Activated naive CD8-positive, alpha-beta T cell treated with anti-CD3 and anti-CD28 coated beads for 36 hours (primary cell): ENCODE measurements at places on chromosomes 3 and 15.

DNA sequence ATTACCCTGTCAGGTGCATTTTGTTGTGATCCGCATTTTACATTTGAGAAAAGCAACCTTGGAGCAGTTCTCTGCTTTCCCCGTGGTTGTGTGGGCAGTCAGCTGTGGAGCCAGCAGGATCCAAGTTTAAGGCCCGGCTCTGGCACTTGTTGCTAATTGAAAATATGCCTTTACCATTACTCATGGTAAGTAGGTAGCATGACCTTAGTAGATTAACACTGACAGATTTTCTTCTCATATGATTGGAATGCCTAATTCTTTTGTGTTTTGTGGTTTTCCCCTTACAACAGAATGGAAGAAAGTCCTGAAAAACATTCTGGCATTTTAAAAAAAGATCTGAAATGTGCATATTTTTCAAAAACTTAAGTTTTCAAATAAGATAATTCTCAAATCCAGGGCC is 246.5 kb upstream of the LRRN1 start:
- no peak for DNase-seq

GRCh38 chr3:161915418-161915750 is 418.8 kb downstream of the OTOL1 start:
- no peak for DNase-seq

DNA sequence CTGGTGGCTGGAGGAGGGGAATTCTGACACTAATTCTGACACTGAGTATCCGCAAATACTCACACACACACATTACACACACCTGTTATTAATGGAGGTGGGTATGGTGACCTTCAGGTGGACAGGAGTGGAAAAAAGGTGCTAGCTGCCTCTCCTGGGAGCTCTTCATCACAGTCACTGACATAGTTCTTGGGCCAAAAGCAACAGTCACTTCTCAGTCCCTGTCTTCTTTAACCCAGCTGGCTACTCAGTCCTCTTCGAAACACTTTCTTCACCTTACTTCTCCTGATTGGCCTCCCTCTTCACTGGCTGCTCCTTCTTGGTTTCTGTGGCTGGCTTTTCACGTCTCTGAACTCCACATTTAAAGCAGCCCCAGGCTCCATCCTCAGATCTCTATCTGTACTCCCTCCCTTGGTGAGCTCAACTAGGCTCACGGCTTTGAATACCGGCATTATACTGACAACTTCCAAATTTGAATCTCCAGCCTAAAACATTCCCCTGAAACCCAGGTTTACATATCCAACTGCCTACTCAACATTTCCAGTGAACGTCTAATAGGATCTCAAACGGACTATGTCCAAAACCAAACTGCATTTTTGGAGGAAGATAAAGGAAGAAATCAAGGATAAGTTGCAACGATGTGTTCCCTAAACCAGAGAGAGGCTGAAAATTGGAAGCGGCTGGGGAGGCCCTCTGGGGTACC is 53.2 kb upstream of the HEG1 start:
- DNase-seq, result no peak

- DNase-seq, result no peak
Measured at GRCh38 chr3:122770521-122771202, 23.0 kb downstream of the HSPBAP1 start.

GRCh38 chr3:141305436-141305835 is 62.9 kb upstream of the ZBTB38 start:
- no peak for DNase-seq

DNA sequence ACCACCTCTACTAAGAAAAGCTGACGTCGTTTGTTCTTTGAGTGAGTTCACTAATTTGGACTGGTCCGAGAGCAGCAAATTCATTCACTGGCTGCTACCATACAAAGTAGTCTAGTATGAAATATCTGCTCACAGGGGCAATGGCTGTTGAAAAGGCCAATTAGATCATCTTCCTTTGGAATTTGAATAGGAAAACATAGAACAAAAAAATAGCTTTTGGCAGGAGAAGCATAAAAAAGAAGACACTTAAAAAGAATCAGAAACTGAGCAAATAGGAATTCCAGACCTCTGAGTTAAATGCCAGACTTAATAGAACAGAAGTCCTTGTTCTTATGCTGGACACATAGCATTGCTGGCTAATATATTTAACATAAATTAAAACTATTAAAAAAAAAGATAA is 159.3 kb downstream of the IL1RAP start:
- DNase-seq, result no peak

DNA sequence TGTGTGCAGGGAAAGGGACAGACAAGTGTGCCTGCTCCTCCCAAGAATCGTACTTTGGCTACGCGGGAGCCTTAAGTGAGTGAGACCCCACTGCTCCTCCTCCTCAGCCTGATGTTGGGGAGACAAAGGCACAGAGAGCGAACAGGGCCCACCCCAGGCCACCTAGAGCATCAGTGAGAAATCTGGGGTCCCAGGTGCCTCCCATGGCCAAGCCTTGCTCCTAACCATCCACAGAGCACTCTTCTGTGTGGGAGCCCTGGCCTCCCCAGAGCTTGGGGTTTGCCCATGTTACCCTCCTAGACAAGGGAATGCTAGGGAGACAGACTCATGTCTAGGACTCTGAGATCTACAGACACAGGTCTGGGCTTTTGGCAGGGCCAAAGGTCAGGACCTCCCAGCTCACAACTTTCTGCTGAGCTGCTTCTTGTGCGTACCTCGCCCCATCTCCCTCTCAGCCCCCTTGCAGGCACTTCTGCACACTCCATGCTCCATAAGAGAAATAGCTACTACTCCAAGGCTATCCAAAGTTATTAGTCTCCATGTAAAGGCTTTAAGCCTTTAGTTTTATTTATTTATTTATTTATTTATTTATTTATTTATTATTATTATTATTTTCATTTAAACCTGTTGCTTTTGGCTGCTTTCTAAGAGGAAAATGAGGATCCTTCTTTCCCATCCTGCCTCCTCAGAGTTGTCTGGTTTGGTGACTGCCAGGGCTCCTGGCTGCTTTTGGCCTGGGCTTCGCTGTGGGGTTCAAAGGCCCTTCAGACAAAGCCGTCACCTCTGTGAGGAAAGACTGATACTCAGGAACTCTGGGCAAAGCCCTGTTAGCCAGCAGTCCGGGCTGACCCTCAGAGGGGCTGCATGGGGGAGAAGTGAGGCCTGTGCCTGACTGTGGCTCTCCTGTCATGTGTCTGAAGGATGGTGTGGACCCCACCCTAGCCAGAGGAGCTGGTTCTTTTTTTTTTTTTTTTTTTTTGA is 32.8 kb upstream of the TOPBP1 start:
- no peak for DNase-seq
